Psoas muscle (tissue), 8 donors: ENCODE measurements at places on chromosomes 2 and 18. TPM values are rescaled to one million over a fixed set of nuclear protein-coding genes. Genes with fewer than 3 reads are reported as not detected.

DNA sequence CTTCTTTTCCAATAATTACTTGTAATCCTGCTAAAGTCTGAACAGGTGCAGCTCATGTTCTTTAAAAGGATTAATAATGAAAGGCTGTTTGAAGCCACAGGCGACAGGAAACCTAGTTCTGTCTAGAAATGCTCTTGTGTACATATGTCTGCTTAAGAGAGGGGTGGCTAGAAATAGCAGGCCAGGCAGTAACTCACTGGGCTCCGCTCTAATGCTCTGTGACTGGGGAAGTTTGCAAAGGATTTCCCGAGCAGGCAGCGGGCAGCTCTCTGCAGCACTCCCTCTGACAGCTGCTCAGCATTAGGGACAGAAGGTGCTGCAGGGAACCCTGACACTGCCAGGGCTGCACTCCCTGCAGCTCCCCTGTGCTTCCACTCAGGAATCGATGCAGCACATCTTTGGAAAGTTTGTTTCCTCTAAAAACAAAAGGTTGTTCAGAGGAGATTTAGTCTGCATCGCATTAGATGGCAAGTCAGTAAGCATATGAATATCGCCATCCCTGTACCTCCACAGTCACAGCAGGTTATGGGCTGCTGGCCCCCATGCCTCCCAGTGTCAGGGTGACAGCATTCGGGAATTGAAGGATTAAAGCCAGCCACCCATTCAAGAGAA lies 33.1 kb upstream of the TTC39C start:
- no peak for DNase-seq

DNA sequence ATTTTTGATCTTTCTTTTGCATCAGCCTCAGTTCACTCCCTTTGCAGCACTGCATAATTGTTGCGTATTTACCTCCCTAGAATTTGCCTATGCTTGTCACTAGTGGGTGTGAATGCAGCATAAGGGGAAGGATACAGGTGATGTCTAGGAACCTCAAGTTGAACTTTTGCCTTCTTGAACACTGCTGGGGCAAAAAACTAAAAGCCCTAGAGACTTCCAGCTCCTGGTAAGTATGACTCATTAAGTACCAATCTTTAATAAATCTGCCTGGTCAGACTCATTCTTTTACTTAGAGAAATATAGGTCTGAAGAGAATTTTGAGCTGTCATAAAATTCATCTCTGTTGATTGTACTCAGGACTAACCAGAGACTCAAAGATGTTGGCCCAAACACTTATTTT lies 547.3 kb upstream of the FANCL start:
- DNase-seq: no peak

GRCh38 chr2:59732871-59733566 lies 820.4 kb downstream of the BCL11A start:
- DNase-seq: no peak

The OBSL1 gene
- 134 TPM for total RNA-seq

DNA sequence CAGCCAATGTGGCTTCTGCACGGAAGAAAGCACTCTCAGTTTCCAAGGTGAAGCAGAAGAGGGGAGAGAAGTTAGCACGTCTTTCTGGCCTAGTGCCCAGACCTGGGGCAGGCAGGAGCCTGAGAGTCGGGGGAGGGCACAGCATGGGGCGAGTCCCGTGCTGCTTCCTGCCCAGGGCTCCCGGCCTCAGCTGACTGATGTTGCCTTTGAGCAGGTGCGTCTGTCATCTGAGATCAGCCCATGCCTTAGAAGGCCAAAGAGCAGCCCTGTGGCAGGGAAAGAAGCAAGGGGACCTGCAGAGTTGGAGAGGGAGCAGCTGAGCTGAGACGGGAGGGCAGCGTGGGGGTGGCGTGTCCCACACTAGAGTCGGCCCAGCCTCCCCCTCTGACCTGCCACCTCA lies 3.3 kb downstream of the KCNIP3 start:
- no peak for DNase-seq

GRCh38 chr2:48238381-48238780 lies 291.6 kb upstream of the STON1 start:
- DNase-seq: no peak

The SPDYA gene
- total RNA-seq: 0.61 TPM
